ENCODE measurements at places on chromosomes 16 and 17.

- DNase-seq: no peak
These were observed 10.3 kb downstream of the MRC2 start for GRCh38 chr17:62637809-62638208.

DNA sequence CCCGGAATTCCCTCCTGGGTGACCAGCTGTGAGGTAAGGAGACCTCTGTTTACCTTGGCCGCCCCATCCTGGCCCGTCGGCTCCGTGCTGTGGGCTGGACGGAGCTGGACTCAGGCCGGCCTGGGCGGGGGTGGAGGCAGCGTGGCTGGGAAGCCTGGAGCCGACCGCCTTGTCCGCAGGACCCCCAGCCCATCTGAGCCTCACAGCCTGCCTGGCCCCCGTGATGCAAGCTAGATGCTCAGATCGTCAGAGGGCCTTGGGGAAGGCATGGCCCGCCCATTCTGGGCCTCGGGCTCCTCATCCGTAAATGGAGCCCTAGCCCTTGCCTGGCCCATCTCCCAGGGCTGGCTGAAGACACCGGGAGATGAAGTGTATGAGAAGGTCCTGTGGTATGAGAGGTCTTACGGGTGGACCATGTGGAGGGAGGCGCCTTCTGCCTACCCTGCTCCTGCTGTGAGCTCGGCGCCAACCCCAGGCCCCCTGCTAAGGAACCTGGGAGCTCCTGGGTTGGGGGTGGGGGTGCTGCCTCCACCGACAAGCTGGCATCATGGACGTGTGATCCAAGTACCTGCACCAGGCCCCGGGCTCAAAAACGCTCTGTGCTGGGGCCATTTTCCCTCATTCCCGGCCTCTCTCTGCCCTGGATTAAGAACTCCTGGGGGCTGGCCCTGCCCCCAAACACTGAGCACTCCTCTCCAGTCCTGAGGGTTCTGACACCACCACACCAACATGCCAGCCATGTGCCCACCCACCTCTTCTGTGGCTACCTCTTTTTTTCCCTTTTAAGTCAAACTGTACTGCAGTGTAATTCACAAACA lies 5.4 kb upstream of the P2RX1 start:
- DNase-seq: no peak

DNA sequence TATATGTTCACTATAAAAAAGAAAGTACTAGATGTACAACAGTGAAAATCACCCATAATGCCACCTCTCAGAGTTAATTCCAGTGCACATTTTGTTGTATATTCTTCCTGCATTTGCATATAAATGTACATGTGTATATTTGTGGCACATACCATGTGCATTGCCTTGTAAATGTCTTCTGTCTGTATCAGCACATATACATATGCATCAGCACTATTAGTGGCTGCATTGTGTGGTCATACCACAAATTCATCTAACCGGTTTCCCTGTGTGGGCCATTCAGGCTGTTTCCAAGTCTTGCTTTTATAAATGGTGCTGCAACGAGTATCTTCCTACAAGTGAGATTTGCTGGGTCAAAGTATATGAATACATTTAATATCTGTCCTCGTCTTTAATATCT lies 6.5 kb downstream of the KSR1 start:
- no peak for DNase-seq

DNA sequence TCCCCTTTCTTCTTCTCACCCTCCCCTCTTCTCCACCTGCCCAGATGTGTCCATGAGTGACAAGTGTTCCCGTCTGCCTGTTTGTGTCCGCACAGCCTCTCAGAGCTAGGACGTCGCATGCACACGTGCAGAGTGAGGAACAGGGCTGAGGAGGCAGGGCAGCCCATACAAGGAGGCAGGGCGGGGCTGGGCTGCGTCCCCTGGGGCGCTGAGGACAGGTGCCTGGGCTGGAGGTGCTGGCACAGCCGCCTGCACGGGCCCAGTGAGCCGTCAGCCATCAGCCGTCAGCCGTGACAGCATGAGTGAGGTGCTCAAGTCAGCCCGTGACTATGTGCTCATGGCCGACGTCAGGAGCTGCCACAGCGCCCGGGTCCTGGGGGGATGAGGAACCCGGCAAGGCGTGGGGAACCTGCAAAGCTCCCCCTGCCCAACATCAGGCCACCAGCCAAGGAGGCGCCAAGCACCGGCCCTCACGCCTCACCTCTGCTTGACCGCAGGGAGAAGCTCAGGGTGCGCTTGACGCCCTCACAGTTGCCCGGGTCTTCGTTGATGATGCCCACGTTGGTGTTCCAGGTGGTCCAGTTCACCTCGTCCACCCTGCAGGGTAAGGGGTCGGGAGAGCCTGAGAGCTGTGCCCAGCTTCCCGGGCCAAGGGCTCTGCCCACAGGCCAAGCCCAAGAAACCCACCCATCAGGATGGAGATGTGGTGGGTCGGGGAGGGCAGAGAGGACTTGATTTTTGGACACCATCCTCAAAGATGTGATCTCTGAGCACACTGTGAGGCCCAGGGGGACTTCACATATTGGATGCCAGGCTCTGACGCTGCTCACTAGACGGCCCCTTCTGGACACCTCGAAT lies 13.7 kb upstream of the TRPV3 start:
- no peak for DNase-seq

- DNase-seq: no peak
These were observed 435 bp downstream of the RPRML start for GRCh38 chr17:46978489-46979146.

DNA sequence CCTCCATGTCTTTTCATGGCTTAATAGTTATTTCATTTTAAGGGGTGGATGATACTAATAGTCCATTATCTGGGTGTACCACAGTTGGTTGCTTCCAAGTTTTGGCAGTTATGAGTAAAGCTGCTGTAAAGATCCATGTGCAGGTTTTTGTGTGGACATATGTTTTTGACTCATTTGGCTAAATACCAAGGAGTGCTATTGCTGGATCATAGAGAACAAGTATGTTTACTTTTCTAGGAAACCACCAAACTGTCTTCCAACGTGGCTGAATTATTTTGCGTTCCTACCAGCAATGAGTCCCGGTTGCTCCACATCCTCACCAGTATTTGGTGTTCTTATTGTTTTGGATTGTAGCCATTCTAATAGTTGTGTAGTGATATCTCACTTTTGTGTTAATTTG lies 181.9 kb downstream of the SPECC1 start:
- no peak for DNase-seq

GRCh38 chr17:59753522-59754467 lies 46.3 kb downstream of the VMP1 start:
- peak; percentile 26 for DNase-seq

DNA sequence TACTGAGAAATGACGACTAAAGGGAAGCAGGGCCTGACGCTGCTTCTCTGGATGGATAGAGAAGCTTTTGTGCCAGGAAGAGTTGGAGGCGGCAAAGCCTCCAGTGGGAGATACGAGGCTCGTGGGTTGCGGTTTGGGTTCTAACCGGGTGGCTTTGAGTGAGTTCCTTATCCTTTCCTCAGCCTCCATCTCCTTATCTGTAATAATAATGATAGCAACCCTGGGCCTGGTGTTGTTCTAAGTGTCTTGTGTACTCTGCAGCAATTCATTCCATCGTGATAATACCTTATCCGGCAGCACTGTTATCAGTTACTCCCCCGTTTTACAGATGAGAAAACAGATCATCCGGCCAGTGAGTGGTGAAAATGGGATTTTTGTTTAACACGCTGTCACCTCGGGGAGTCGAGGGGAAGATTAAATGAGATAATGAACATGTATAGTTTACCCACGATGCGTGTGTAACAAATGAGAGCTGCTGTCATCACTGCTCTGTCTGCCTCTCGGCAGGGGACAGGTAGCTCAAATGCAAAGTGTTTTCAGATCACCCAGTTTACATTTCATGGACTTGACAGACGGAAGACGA lies 52.0 kb upstream of the LHX1 start:
- no peak for DNase-seq

- no peak for DNase-seq
These were observed 20.2 kb downstream of the METTL22 start for GRCh38 chr16:8641671-8642070.

DNA sequence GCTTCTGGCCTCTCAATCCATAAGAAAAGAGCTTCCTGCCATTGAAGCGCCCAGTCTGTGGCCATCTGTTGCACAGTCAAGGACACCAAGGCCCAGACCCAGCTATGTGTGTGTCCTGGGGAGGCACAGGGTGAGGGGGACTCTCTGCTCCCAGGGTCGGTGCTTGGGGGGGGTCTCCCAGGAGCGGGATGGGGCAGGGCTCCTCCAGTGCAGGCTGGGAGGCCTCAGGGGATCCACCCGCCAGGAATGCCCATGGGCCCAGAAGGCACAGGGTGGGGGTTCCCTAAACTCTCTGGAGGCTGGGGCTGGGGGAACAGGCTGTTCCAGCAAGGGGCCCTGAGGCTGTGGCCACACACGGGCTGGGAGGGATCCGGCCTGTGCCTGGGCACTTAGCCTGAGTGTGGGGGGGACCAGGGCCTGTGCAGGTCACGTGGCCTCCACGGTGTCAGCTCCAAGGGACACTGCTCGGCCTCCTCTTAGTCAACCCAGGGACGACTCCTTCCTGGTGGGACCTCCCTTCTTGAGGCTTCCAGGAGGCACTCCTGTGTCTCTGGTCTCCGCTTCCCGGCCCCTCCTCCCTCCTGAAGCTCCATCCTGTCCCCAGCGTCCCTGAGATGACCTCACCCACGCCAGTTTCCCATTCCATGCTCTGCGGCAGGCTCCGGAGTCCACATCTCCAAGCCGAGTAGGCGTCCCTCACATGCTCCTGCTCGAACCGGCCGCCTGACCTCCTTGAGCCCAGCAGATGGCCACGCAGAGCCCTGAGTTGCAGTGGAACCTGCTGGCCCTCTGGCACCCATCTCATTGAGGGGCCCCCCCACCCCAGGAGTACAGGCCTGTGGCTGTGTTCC lies 23.1 kb upstream of the BAHCC1 start:
- DNase-seq: no peak

DNA sequence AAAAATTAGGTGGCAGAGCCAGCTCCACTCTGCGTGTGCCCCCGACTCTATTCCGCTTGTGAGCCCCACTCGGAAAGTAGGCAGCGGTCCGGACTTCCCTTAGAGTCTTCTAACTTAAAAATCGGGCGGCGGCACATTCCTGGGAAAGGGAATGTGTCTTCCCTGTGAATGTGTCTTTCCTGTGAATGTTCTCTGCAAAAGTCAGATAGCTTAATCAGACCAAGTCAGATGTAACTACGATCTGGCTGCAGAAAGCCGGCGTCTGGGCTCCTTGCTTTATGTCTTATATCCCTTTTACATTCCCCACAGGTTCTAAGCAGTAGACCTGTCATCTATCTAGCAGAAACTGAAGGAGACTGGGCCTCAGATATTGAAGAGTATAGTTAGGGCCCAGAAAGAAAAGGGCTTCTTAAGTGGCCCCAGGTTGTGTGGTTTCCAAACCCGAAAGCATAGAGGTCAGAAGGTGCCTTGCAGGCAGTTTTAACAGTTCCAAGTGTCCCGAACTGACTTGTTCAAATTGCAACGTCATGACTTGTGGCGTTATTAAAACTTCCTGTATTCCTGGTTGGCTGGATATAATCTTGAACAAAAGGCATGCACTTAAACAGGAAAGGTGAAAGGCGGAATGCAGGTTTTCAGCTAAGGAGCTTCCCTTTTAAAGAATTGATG lies 601 bp downstream of the PHKB start:
- DNase-seq: no peak

DNA sequence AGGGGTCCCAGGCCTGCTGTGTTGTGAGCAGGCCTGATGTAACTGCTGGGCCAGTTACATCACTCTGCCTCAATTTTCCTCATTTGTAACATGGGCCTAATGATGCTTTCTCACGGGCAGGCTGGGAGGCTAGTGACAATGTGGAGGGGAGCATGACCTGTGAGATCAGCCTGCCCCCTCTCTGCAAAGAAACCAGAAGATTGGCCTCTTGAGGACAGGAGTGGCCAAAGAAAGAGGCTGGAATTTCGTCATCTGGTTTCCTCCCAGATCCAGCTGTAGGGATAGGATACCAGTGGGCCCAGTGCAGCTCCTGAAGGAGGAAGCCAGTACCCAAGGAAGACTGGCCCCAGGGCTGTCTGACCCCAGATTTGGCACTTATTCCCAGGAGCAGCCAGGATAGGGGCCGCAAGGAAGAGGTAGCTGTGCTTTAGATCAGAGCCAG lies 615 bp upstream of the SREBF1 start:
- DNase-seq: no peak

- no peak for DNase-seq
These were observed 190.2 kb upstream of the MPHOSPH6 start for GRCh38 chr16:82360024-82360783.

- no peak for DNase-seq
These were observed 3.0 kb upstream of the PIK3R5 start for GRCh38 chr17:8968503-8968902.

GRCh38 chr16:62644030-62644812 lies 608.0 kb upstream of the CDH8 start:
- DNase-seq: no peak

DNA sequence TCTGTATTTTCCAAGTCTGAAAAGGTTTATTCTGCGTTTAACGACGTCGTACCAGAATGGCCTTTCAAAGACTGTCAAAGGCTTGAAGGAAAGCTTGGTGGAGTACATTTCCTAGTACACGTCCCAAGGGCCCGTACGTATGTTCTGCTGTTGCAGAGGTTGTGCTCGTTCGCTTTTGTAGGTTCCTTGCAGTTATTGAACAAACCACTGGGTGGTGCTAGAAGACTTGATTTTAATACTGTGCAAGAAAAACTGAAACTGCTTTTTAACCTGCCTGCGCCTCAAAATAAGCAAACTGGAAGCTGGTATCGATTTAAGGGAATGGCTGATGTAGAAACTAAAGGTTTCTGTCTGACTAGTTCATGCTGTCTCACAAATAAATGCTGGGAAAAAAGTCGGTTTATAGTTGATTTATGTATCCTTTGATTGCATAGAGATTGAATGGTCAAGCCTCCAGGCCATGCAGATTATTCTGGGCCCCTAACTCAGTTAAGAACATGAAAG lies 54.6 kb downstream of the USP10 start:
- DNase-seq: peak; percentile 67

DNA sequence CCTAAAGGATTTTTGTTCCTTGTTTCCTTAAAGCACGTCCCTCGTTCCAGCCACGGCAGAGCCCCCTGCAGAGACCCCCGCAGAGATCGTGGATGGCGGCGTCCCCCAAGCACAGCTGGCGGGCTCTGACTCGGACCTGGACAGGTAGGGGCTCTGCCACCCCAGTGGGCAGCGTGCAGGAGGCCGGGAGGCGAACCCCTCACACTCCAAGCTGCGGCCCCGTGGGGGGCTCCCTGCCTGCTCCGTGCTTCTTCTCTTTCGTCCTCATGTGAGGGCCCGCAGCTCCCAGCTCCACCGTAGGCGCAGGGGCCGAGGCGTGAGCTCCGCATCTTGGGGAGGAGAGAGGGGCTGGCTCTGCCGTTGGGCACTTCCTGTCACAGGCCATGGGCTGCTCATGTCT lies 8.5 kb downstream of the TELO2 start:
- no peak for DNase-seq

DNA sequence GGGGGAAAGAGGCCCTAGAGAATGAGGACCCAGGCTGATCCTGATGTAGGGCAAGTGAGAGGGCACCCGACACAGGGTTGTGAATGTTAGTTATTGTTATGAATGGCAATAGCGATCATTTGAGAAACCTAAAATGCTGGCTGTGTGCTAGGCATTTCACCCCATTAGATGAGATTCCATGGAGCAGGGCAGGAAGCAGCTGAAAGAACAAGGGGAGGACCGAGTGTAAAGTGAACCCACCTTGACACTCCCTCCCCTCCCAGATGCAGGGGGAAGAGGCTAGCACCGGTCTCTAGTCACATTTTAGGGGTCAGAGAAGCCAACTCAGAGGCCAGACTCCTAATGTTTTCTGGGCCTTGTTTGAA lies 553 bp upstream of the CORO6 start:
- no peak for DNase-seq

GRCh38 chr17:77456271-77456950 lies 315.6 kb downstream of the SEC14L1 start:
- no peak for DNase-seq
